ENCODE measurements at places on chromosomes 13 and 19. TPM values are rescaled to one million over a fixed set of nuclear protein-coding genes. Genes with fewer than 3 reads are reported as not detected.

The KRTDAP gene
- not detected for total RNA-seq

DNA sequence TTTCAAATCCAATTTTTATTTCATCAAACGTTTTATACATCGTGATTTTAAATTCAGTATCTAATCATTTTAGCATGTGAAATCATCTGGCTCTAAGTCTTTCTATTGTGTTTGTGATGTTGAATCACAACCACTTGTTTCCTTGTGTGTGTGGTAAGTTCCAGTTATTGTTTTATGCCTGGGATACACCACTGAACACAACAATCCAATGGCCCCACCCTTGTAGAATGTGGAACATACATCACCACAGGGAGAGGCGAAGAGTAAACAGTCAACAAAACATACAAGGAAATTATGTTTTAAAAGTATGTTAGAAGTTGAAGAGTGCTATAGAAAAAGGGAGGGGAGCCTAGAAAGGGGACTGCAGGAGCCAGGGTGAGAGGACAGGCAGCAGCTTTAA lies 100.5 kb downstream of the EPSTI1 start:
- H3K4me3 ChIP-seq, result no peak overlapping the region
- peaks cover 15% of the 10 kb centered on the region for H3K4me1 ChIP-seq
- no peaks in the 10 kb centered on the region for H3K27me3 ChIP-seq
- H3K36me3 ChIP-seq, result no peaks in the 10 kb centered on the region
- no peak overlapping the region for H3K27ac ChIP-seq
- no peak for DNase-seq

DNA sequence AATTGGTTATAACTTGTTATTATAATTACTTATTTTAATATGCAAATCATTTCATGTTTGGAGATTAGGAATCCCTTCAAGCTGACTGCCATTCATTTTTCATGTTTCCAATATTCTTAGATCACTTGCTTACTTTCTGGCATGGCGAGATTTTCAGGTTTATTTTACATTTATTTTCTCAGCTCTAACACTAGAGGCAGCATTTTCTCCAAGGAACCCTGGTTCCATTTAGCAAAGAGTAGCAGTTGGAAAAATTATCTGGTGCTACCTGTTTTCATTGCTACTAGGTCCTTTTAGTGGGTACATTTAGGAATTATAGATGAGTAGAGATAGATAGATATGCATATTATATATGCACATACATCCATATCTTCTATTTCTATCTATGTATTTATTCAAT lies 90.9 kb upstream of the TRPC4 start:
- no peak for DNase-seq
- H3K27ac ChIP-seq, result no peak overlapping the region
- no peaks in the 10 kb centered on the region for H3K27me3 ChIP-seq
- no peaks in the 10 kb centered on the region for H3K4me1 ChIP-seq

DNA sequence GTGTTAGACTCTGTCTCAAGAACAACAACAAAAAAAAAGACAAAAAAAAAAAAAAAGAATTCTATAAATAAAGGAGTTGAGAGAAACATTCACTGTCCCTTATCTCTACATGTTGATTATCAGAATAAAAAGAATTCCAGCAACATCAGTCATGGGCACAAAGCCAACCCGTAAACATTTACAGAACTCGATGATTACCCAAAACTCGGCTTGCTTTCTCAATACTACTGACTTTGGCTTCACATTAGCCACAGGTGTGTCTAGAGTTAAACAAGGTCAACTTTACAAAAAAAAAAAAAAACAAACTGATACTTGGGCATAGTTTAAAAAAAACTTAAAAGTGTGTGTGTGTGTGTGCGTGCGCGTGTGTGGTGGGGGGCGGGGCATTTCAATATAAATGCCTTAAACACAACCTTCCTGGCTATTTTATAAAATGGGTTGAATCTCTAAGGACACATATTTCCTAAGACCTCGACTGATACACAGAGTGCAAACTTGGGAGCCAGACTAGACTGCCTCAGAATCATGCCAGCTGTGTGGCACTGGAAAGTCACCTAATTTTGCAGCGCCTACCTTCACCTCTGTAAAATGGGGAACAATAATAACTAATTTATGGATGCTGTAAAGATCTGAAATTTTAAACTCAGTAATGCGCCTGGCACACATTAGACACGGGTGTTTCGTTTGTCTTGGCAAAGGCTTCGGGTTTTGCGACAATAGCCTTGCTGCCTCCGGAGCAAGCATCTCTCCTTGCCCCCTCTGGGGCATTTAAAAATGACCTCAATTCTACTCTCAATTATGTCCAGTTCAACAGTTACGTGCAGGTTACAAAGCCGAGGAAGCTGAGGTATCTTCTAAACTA lies 922 bp downstream of the EBPL start:
- peak overlapping the region; percentile 75 for H3K4me3 ChIP-seq
- H3K27ac ChIP-seq, result peak overlapping the region; percentile 85
- peaks cover 6% of the 10 kb centered on the region for H3K4me1 ChIP-seq
- H3K27me3 ChIP-seq, result no peaks in the 10 kb centered on the region
- H3K36me3 ChIP-seq, result no peaks in the 10 kb centered on the region

GRCh38 chr19:1901940-1902404 lies 3.2 kb upstream of the ADAT3 start:
- no peaks in the 10 kb centered on the region for H3K27me3 ChIP-seq
- H3K36me3 ChIP-seq, result no peaks in the 10 kb centered on the region
- no peak overlapping the region for H3K4me3 ChIP-seq
- H3K27ac ChIP-seq, result peak overlapping the region; percentile 56

- no peak overlapping the region for H3K4me3 ChIP-seq
- no peaks in the 10 kb centered on the region for H3K36me3 ChIP-seq
- DNase-seq, result no peak
- H3K4me1 ChIP-seq, result peaks cover 12% of the 10 kb centered on the region
- H3K27me3 ChIP-seq, result no peaks in the 10 kb centered on the region
Measured at GRCh38 chr13:81302125-81302524, 961.2 kb upstream of the SPRY2 start.

- peaks cover 18% of the 10 kb centered on the region for H3K4me1 ChIP-seq
- H3K36me3 ChIP-seq, result no peaks in the 10 kb centered on the region
- H3K4me3 ChIP-seq, result no peak overlapping the region
- H3K27me3 ChIP-seq, result no peaks in the 10 kb centered on the region
- H3K27ac ChIP-seq, result no peak overlapping the region
Measured at GRCh38 chr19:2600914-2601870, 101.3 kb downstream of the GNG7 start.

The ZNF256 gene
- total RNA-seq, result 2.3 TPM

The CACNA1A gene
- total RNA-seq, result 8.6 TPM

DNA sequence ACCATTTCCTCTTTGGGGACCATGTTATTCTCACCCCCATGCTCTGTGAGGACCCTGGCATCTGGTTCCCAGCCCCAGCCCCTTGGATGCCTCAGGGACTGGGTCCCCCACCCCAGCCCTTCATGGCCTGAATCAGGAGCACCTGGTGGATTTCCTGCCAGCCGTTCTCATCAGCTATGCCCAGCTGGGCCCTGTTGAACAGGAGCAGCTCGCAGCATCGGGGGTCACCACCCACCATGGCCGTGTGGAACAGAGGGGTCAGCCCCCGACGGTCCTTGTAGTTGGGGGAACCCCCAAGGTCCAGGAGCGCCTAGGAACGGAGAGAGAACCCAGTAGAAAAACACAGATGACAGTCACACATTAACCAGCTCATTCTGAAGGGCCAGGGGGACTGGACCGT lies 7.8 kb downstream of the SHANK1 start:
- no peaks in the 10 kb centered on the region for H3K27me3 ChIP-seq
- no peak overlapping the region for H3K27ac ChIP-seq
- no peaks in the 10 kb centered on the region for H3K4me1 ChIP-seq
- no peak overlapping the region for H3K4me3 ChIP-seq
- no peak for DNase-seq

The ZNF836 gene
- 6.6 TPM for total RNA-seq

- no peaks in the 10 kb centered on the region for H3K4me1 ChIP-seq
- H3K36me3 ChIP-seq, result no peaks in the 10 kb centered on the region
- no peak overlapping the region for H3K27ac ChIP-seq
- no peaks in the 10 kb centered on the region for H3K27me3 ChIP-seq
Measured at GRCh38 chr19:18202778-18203407, 949 bp downstream of the RAB3A start.

DNA sequence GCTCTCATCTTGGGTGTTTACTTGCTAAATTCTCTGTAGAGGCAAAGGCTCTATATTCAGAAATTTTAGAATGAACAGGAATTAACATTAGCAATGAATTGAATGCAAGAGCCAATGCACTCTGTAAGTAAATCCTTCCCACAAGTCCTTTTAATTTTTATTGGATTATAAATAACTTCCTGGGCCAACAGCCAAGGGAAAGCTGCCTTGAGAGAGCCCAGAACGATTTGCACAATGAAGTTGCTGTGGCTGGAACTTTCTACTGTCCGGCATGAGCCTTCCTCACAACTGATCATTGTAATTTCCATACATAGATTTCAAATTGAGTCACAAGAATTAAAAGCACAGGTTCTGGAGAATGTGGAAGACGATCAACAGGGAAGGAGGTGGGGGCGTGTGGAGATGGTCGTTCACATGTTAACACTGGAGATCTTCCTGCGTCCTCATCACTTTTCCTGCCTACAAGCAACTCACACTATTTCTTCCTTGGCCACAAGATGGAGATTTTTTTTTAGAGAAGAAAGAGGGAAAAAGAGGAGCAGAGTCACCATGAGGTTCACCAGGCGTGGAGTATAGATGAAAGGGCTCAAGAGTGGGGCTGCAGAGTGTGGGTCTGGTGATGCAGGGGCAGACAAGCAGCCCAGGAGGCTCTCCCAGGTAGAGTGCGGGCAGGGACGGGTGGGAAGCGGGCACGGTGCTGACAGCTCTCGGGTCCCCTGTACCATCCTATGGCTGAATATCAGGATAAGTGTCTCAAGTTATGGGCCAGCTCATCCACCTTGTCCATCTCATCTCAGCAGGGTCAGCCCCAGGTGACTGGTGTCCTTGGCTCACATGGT lies 110.7 kb downstream of the SOX1 start:
- no peaks in the 10 kb centered on the region for H3K36me3 ChIP-seq
- H3K27ac ChIP-seq, result no peak overlapping the region
- H3K4me3 ChIP-seq, result no peak overlapping the region

DNA sequence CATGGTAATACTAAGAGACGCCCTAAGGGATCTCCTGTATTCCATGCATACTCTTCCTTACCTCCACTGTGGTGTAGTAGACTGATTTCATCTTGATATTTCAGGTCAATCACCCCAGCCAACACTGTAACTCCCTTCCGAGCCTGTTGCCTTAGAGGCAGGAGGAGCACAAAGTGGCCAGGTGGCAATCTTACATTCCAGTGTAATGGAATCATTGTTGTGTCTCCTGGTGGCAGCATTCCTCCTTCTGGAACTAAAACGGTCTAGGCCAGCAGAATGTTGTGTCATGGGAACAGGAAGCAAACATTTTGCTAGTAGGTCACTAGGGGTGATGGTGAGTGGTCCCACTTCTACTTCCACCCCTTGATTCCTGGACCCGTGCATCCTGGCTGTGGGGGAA lies 405.7 kb upstream of the SLC10A2 start:
- H3K36me3 ChIP-seq, result no peaks in the 10 kb centered on the region
- H3K4me1 ChIP-seq, result no peaks in the 10 kb centered on the region
- DNase-seq, result no peak
- no peak overlapping the region for H3K4me3 ChIP-seq
- H3K27ac ChIP-seq, result no peak overlapping the region
- no peaks in the 10 kb centered on the region for H3K27me3 ChIP-seq

DNA sequence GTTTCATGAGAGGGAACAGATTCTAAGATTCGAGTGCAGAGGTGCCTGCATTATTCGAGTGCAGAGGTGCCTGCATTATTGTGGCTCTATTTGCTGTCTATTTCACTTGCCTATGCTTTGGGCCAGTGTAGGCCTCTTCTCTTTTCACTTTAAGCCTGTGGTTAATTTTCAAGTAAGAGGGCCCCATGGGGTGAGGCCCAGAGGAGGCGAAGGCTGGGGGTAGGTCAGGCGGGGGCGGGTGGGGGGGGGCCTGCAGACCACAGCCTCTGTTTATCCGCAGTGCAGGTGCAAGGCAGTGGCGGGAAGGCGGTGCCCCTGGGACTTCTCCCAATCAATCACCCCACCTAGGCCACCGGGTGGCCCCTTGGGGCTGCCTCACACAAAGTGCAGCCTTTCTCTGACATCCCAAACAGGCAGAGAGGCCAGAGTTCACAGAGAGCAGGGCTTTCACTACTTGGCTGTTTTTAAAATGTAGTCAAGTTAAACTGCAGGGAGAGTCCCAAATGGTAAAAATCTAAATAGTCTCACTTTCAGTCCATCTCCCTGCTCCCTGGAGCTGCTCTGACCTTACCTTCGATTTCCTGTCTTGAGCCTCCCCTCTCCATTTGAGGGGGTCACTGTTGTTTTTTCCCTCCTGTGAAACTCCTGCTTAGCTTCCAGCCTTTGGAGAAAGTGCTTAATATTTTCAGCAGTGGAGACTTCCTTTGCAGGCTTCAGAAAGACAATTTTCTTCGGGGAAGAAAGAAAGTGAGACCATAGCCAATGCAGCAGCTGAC lies 249.0 kb downstream of the DLEU7 start:
- no peak for DNase-seq
- no peaks in the 10 kb centered on the region for H3K27me3 ChIP-seq
- no peaks in the 10 kb centered on the region for H3K36me3 ChIP-seq
- H3K27ac ChIP-seq, result no peak overlapping the region

DNA sequence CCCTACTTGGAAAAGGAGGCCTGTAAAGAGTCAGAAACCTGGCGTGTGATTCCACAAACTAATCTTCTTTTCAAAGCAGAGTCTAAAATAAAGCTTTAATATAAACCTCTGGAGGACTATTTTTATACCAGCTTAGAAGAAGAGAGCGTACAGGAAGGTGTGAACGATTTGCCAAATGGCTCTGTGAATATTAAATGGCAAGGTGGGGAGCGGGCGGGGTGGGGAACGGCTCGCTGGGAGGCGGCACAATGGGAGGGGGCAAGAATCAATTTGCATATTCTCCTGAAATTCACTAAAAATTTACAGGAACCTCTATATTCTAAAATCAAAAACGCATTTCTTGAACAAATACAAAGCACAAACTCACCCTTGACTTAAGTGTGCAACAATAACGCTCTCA lies 982 bp downstream of the ZNF780B start:
- no peak for DNase-seq
- no peaks in the 10 kb centered on the region for H3K36me3 ChIP-seq
- H3K4me3 ChIP-seq, result peak overlapping the region; percentile 84
- peaks cover 3% of the 10 kb centered on the region for H3K4me1 ChIP-seq

The SHD gene
- total RNA-seq, result not detected

DNA sequence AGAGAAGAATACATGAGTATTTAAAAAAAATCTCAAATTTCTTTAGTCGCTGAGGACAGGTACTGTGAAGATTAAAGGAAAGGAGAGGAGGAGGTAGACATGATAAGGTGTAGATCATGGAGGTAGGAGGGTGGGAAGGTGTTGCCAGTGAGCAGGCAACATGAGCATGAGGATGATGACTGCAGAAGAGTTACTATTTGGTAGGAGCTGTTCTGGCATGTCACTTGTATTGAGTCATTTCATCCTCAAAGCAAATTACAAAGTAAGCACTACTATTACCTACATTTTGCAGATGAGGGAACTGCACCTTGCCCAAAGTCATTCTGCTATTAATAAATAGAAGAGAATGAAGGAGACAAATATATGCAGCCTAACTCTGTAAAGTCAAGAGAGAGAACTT lies 435.8 kb upstream of the KLF12 start:
- H3K27ac ChIP-seq, result no peak overlapping the region
- DNase-seq, result no peak
- H3K4me3 ChIP-seq, result no peak overlapping the region
- H3K36me3 ChIP-seq, result no peaks in the 10 kb centered on the region

- no peak for DNase-seq
- H3K4me1 ChIP-seq, result peaks cover 11% of the 10 kb centered on the region
- H3K27ac ChIP-seq, result no peak overlapping the region
- H3K27me3 ChIP-seq, result no peaks in the 10 kb centered on the region
- no peak overlapping the region for H3K4me3 ChIP-seq
Measured at GRCh38 chr19:13038306-13039210, 43.3 kb downstream of the NFIX start.

- no peaks in the 10 kb centered on the region for H3K27me3 ChIP-seq
- DNase-seq, result no peak
- no peaks in the 10 kb centered on the region for H3K36me3 ChIP-seq
- no peak overlapping the region for H3K4me3 ChIP-seq
- no peak overlapping the region for H3K27ac ChIP-seq
Measured at GRCh38 chr13:26111797-26112196, 60.0 kb upstream of the SHISA2 start.

The LHB gene
- total RNA-seq, result 2.0 TPM

Data from pancreas (tissue), 10 donors.